ENCODE measurements at places on chromosomes 6 and 20.

GRCh38 chr6:29553268-29554057, 6.1 kb downstream of the UBD start:
- DNase-seq: peak; percentile 51

- no peak for DNase-seq
Measured at GRCh38 chr6:32149932-32150870, 1.5 kb downstream of the PRRT1 start.

GRCh38 chr6:170347975-170348374, 41.4 kb downstream of the FAM120B start:
- DNase-seq: no peak

DNA sequence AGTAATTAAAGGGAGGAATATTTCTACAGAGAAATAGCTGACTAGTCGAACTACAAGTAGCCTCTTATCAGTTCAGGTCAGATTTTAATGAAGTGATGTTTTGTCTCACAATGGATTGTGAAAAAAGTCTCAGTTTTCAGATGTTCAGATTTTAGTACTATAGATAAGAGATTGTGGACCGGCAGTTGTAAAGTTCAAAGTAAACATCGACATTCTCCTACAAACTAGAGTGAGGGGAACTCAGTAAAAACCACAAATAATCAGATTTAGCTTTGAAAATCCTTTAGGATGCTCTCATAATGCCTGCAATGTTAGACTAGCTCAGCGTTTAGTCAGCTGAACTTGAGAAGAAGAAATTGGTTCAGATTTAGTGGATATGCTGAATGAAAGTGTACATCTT, 39.9 kb downstream of the RCAN2 start:
- no peak for DNase-seq

- no peak for DNase-seq
Measured at GRCh38 chr6:36760685-36761435, 63.2 kb downstream of the RAB44 start.

DNA sequence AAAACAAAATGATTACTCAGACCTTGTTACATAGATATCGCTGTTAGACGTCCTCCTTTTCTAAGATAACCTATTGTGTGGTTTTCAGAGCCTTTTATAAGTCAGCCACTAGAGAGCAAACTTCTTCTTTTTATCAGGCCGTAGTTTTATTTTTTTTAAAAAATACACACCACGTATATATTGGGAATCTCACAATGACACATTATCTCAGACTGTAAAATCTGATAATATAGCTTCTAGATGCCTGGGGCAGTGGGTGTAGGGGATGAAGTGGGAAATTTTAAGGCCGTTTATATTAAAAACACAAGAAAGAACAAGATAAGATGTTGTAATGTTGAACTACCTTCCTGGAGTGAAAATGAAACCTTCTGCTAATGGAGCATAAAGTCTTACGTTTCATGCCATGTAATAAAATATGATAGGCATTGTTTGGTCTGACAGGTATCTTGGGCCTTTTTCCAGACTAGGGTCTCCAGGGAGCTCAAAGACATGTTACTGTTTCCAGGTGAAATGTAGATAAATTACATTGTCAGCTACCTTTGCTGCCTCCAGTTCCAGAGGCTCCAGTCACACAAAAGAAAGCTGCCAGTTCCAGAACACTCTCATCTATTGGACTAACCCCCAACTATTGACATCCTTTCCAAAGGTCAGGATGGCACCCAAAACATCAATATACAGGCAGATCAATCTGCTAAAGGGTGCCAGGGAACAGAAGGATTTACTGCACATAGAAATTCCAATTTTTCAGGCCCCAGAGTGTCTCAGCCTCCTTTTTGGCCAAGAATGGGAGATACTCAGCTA, 130.2 kb upstream of the AKIRIN2 start:
- peak; percentile 19 for DNase-seq

- no peak for DNase-seq
Measured at GRCh38 chr6:108363889-108364313, 69.0 kb downstream of the AFG1L start.

GRCh38 chr20:16296931-16297330, 276.3 kb downstream of the KIF16B start:
- no peak for DNase-seq

- DNase-seq: no peak
Measured at GRCh38 chr20:7503501-7503900, 436.8 kb downstream of the HAO1 start.

GRCh38 chr20:49541733-49542513, 26.0 kb downstream of the PTGIS start:
- peak; percentile 52 for DNase-seq

- DNase-seq: no peak
Measured at GRCh38 chr6:139257291-139257690, 34.5 kb downstream of the TXLNB start.

GRCh38 chr6:37698264-37699137, 818 bp upstream of the MDGA1 start:
- DNase-seq: no peak

- DNase-seq: peak; percentile 35
Measured at GRCh38 chr6:122730775-122731386, 48.6 kb upstream of the FABP7 start.

DNA sequence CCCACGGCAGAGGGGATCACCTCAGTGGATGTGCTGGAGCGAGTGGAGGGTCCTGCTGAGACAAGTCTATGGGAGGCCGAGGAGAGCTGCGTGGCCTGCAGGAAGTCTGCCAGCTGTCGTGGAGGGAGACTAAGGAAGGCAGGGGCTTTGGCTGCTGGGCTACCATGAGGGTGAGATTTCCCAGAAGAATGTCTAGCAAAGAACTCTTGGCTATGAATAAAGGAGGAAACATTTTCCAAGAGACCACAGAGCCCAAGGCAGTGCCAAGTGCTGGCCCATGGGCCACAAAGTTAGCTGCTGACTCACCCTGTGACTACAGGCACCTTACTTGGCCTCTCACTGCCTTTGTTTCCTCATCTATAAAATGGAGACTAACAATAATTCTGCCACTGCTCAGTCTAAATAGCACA, 73.4 kb downstream of the PRDM1 start:
- peak; percentile 85 for DNase-seq

GRCh38 chr20:17107127-17107526, 119.7 kb upstream of the PCSK2 start:
- DNase-seq: no peak

DNA sequence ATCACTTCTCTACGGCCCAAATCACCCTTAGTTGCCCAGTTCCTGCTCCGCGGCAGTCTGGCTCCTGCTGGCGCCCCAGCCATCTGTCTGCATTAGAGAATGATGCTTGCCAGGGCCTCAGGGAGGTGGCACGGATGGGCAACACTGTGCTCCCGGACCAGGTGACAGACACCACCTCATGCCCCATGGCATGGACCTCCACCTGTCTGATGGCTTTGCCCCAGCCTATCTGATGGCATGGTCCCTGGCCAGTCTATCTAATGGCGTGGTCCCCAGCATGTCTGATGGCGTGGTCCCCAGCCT, 18.8 kb upstream of the MRGBP start:
- DNase-seq: no peak

- no peak for DNase-seq
Measured at GRCh38 chr20:53425941-53426340, 167.7 kb downstream of the ZNF217 start.

- no peak for DNase-seq
Measured at GRCh38 chr6:106495014-106495413, 134.3 kb downstream of the RTN4IP1 start.

- peak; percentile 57 for DNase-seq
Measured at GRCh38 chr20:5065166-5065878, 54.4 kb downstream of the PCNA start.

- peak; percentile 90 for DNase-seq
Measured at GRCh38 chr20:25669826-25670422, 26.7 kb downstream of the ZNF337 start.

DNA sequence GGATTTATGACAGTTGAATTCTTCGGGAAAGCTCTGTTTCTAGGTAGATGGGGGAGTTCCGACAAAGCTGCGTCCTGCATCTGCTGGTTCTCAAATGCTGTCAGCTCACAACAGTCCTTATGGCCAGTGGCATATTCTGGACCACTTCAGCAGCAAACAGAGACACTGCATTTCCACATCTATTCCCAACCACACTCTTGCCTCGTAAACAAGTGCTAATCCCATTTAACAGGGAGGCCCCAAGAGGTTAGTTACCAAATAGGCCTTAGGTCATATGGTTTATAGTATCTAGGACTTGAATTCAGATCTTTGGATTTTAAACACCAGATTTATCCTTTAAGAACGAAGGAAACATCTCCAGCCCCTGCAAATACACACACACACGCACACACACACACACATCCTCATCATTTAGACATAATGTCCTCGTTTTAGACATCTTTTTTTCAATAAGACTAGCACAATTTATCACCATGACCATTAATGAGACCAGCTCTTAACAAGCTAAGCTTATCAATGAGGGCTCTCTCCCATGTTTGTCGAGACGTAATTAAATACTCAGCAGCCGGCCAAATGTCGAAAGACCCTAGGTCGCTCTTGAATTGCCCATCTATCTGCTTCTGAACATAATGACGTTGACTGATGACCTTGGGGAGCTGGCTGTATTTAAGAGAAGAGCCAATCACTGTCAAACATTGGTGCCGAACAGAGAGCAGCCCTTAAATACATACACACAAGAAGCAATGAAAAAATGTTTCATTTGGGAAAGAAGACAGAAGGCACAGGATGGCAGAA, 84.5 kb downstream of the PSMG4 start:
- DNase-seq: no peak

GRCh38 chr20:3927486-3928291, 38.5 kb downstream of the PANK2 start:
- peak; percentile 71 for DNase-seq

- no peak for DNase-seq
Measured at GRCh38 chr6:35511562-35511941, 1.1 kb downstream of the TULP1 start.

GRCh38 chr20:38680500-38681306, 43.6 kb upstream of the SLC32A1 start:
- peak; percentile 38 for DNase-seq

- DNase-seq: peak; percentile 11
Measured at GRCh38 chr6:150346346-150346745, 22.5 kb upstream of the IYD start.

DNA sequence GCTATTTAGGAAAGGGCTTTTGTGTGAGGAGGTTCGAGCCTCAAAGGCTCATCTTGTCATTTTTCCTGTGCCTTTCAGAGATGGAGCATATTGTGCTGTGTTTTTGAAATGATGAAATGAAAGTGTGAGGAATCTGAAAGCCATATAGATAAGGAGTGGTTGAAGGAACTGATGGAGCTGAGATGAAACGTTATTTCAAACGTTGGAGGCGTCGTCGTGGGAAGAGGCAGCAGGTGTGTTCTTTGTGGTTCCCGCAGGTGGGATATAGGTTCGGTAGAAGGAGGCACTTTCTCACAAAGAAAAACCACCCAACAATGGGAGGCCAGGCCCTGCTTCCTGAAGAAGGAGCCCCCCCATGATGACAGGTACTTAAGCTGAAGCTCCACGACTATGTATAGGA, 83.2 kb upstream of the SNAP25 start:
- DNase-seq: no peak

DNA sequence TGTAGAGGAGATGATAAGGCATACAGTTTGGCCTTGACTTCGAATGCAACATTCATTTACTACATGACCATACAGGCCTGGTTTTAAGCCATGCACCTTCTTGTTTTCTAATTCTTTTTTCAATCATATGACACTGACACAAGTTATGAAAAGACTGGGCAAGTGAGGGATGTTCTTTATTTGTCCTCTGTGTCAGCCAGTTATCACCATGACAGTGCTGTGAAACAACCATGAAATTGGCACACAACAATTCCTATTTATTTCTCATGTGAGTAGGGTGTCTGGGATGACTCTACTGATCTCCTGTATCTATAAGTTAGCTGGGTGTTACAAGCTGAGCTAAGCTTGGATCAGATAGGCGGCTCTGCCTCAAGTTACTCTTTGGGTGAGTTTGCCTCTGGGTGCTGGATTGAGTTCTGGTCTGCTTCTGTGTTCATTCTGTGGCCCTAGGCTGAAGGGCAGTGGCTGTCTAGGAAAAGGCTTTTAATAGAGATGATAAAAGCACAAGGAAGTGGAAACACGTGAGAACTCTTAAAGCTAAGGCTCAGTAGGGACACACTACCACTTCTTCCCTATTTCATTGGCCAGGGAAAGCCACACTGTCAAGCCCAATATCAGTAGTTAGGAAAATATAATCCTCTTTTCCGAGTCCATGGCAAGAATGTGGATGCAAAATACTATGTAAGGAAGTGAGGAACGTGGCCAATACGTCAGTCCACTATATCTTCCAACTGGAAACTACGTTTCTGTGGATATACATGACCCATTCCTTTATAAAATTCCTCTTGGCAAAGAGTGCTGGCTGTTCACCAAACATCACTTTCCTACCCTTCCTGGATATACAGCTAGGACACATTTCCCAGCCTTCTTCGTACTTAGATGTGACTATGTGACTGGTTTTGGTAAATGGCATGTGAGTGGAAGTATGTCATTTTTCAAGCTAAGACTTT, 126.2 kb upstream of the RNF24 start:
- DNase-seq: no peak

DNA sequence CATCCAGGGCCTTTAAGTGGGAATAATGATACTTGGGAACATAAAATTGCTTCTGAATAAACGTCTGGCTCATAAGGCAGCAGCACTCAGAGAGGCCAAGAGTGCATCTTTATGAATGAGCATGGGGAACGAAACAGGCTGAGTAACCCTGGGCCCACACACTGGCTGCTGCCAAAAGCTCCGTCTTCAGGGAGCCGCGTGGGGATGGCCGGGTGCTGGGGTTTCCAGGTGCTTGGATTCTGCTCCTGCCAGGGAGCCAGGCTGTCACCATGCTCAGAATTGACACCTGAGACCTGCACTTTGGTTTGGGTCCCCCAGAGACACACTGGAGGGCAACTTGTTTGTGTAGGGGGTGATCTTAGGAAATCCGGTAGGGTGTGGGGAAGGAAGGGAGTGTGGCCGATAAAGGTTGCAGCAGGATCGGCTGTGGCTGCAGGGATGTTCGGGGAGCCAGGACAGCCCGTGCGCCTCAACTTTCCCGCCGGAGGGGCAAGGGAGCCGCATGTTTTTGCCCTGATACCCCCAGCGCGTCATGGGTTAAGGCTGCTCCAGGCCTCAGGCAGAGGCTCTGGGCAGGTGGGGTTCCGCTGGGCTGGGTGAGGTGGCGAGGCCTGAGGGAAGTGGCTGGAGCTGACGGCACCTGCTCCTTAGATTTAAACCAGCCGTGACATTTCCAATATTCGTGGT, 101.8 kb downstream of the YTHDF1 start:
- no peak for DNase-seq
